Thoracic aorta (tissue), 2 donors: ENCODE measurements at places on chromosomes 12 and 14. TPM values are rescaled to one million over a fixed set of nuclear protein-coding genes. Genes with fewer than 3 reads are reported as not detected.
A peak's percentile ranks its signal among the peaks of the same experiment; 100 is the strongest.

GRCh38 chr14:70130482-70130881, 58.3 kb downstream of the SLC8A3 start:
- DNase-seq, result no peak
- H3K27me3 ChIP-seq, result no peaks in the 10 kb centered on the region
- H3K4me3 ChIP-seq, result no peak overlapping the region
- H3K4me1 ChIP-seq, result no peaks in the 10 kb centered on the region
- no peak overlapping the region for H3K27ac ChIP-seq

- H3K27me3 ChIP-seq, result no peaks in the 10 kb centered on the region
- H3K36me3 ChIP-seq, result no peaks in the 10 kb centered on the region
- no peaks in the 10 kb centered on the region for H3K4me1 ChIP-seq
- H3K27ac ChIP-seq, result no peak overlapping the region
- no peak for DNase-seq
Observed at GRCh38 chr14:104442107-104442551, 137.4 kb upstream of the C14orf180 start.

DNA sequence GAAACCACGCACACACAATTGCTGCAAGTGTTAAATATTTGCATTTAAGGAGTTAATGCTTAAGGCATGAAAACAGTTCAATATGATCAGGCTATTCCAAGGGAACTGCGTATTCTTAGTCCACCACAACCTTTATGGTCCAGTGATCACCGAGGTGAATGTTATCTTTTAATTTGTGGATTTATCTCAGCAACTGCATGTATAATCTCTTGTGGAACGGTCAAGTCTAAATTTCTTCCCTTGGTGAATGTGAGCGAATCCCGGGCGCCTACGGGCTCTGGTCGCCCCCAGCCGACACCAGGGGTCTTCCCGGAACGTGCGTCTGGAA, 999 bp upstream of the AK7 start:
- peak overlapping the region; percentile 88 for H3K4me3 ChIP-seq
- peak overlapping the region; percentile 38 for H3K27ac ChIP-seq
- peaks cover 4% of the 10 kb centered on the region for H3K4me1 ChIP-seq
- DNase-seq, result no peak
- no peaks in the 10 kb centered on the region for H3K36me3 ChIP-seq

Gene PPP4R4
- 8.9 TPM for total RNA-seq

GRCh38 chr14:101355284-101355683, 206.0 kb upstream of the DIO3 start:
- no peak overlapping the region for H3K4me3 ChIP-seq
- H3K27me3 ChIP-seq, result no peaks in the 10 kb centered on the region
- H3K36me3 ChIP-seq, result no peaks in the 10 kb centered on the region
- no peaks in the 10 kb centered on the region for H3K4me1 ChIP-seq
- H3K27ac ChIP-seq, result no peak overlapping the region
- DNase-seq, result no peak

Gene RTN1
- 66.5 TPM for total RNA-seq

- no peak overlapping the region for H3K27ac ChIP-seq
- no peaks in the 10 kb centered on the region for H3K27me3 ChIP-seq
- no peak for DNase-seq
- no peak overlapping the region for H3K4me3 ChIP-seq
Observed at GRCh38 chr14:80615831-80616230, 325.7 kb downstream of the CEP128 start.

Gene CBLN3
- total RNA-seq, result 1.3 TPM

Gene NPFF
- not detected for total RNA-seq

Gene AP1G2
- 61.7 TPM for total RNA-seq

DNA sequence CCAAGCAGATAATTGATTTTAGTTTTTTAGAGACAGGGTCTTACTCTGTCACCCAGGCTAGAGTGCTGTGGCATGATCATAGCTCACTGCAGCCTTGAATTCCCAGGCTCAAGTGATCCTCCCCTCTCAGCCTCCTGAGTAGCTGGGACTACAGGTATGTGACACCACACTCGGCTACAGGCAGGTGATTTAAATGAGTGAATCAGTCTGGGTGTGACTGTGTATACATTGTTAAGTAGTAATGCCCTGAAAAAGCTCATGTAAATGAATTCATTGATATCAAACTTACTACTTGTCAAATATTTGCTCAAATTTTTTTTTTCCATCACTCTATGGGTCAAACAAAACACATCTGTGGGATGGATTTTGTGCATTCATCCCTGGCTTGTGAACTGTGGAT, 6.3 kb upstream of the USP44 start:
- no peaks in the 10 kb centered on the region for H3K36me3 ChIP-seq
- no peak overlapping the region for H3K27ac ChIP-seq
- no peaks in the 10 kb centered on the region for H3K4me1 ChIP-seq
- no peak overlapping the region for H3K4me3 ChIP-seq
- no peaks in the 10 kb centered on the region for H3K27me3 ChIP-seq

Gene LRRC74A
- not detected for total RNA-seq

DNA sequence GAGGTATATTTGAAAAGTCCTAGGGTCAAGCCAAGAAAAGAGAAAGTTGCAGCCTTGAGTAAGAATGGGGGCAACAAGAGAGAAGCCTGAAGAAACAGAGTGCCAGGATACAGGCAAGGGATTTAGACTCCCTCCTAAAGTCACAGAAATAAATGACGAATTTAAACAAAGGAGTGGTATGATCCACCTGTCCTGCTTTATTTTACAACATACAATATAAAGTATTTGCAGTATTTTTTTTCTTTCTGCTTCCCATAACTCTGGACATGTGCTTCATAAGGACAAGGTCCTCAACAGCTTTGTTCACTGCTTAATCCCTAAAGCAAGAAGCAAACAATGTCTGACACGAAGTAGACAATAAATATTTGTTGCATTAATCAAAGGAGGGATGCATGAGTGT, 57.4 kb downstream of the IFNG start:
- no peaks in the 10 kb centered on the region for H3K27me3 ChIP-seq
- no peaks in the 10 kb centered on the region for H3K36me3 ChIP-seq
- no peak overlapping the region for H3K27ac ChIP-seq
- DNase-seq, result no peak

- peaks cover 6% of the 10 kb centered on the region for H3K4me1 ChIP-seq
- DNase-seq, result no peak
- H3K36me3 ChIP-seq, result no peaks in the 10 kb centered on the region
Observed at GRCh38 chr12:14994610-14995009, 21.8 kb downstream of the PDE6H start.

GRCh38 chr12:113366827-113367226, 8.4 kb downstream of the PLBD2 start:
- H3K36me3 ChIP-seq, result peaks cover 9% of the 10 kb centered on the region
- no peak for DNase-seq
- no peak overlapping the region for H3K27ac ChIP-seq
- H3K27me3 ChIP-seq, result no peaks in the 10 kb centered on the region

Gene RNASE1
- 922 TPM for total RNA-seq

GRCh38 chr12:91460469-91460868, 277.9 kb upstream of the DCN start:
- no peak overlapping the region for H3K27ac ChIP-seq
- DNase-seq, result no peak
- H3K36me3 ChIP-seq, result no peaks in the 10 kb centered on the region
- no peaks in the 10 kb centered on the region for H3K27me3 ChIP-seq

Gene TTC9
- 2.0 TPM for total RNA-seq

GRCh38 chr12:122206111-122206881, 2.8 kb downstream of the B3GNT4 start:
- H3K4me3 ChIP-seq, result no peak overlapping the region
- peaks cover 12% of the 10 kb centered on the region for H3K4me1 ChIP-seq
- H3K27me3 ChIP-seq, result no peaks in the 10 kb centered on the region
- peaks cover 17% of the 10 kb centered on the region for H3K36me3 ChIP-seq

Gene TMCC3
- 12.4 TPM for total RNA-seq

Gene MIPOL1
- total RNA-seq, result 16.8 TPM

Gene HOXC4
- total RNA-seq, result not detected
